ENCODE measurements at places on chromosomes 16 and 17.

GRCh38 chr17:48413613-48414405, 16.2 kb downstream of the SKAP1 start:
- DNase-seq: no peak

- no peak for DNase-seq
Observed at GRCh38 chr17:43619705-43620104, 42.0 kb downstream of the MEOX1 start.

DNA sequence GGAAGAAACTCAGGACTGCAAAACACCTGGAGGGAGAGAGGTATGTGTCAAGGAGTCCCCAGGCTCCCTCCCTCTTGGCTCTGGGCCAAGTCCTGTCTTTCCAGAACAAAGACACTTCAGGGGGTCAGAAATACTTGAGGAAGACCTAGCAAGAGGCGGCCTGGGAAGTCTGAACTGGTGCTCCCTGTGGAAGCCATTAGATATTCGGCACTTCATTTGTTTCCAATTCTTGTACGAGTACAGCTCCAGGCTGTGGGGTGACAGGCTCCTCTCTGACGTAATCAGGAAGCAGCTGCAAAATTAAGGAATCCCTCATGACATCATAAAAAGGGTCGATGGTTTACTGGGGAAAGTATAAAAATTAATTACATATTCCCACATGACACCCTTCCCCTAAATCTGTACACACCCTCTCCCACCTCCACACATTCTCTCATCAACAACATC, 108.7 kb downstream of the SMG6 start:
- DNase-seq: no peak

DNA sequence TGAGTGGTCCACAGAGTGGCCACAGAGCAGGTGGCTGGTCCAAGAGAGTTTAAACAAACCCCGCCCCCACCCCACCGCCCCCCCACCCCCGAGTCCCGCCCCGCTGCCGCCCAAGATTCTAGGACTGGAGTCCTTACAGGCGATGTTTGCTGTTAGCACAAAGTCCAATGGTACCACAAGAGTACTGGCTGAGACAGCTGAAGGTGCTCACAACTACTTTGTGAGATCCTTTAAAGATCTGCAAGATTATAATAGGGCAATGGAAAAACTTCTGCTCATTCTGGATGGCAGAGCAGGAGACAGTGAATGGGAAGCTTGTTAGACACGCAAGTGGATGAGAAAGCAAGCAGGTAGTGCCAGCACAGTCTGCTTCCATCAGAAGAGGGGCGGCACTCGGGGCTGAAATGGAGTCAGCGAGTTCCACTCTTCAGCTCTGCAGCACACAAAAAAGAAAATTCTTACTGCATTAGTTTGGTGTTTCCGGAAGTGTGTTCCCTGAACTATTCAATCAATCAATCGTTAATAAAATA, 4.7 kb upstream of the TEKT3 start:
- DNase-seq: no peak

GRCh38 chr17:71980171-71980570, 140.6 kb upstream of the SOX9 start:
- no peak for DNase-seq

DNA sequence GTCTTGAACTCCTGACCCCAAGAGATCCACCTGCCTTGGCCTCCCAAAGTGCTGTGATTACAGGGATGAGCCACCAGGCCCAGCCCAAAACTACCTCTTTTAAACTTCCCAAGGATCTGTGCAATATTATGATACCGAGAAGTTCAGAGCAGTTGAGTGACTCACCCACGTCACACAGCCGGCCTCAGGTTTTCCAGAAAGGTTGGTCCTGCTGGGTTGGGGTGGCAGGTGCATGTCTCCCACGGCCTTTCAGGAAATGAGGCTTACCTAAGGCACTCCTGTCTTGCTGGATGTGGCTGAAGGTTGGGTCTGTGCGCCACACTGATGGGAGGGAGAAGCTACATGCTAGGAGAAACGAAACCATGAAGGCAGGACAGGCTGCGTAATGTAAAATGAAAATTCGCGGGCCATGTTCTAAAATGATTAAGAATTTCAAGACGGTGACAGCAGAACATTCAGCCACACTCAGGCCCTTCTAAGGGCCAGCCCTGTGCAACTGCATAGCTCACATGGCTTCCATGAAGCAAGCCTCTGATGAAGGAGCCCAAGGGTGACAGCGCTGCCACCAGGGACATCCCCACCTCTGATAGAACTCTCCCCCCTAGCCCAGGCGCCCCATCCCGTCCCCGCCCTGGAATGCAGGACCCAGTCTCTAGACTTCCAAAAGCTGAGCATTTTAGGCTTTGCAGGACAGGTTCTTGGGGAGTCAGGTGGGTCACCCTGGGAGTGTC, 6.6 kb upstream of the GLIS2 start:
- DNase-seq: no peak

GRCh38 chr16:872436-873242, 72.1 kb upstream of the GNG13 start:
- no peak for DNase-seq

GRCh38 chr16:17134586-17134985, 336.2 kb downstream of the XYLT1 start:
- DNase-seq: no peak

- no peak for DNase-seq
Observed at GRCh38 chr16:67163164-67163998, 1.2 kb upstream of the HSF4 start.

- peak; percentile 34 for DNase-seq
Observed at GRCh38 chr17:72136692-72137091, 15.9 kb downstream of the SOX9 start.

GRCh38 chr17:45848405-45848804, 3.7 kb downstream of the SPPL2C start:
- no peak for DNase-seq

- DNase-seq: no peak
Observed at GRCh38 chr16:57042157-57043111, 49.9 kb upstream of the CPNE2 start.

DNA sequence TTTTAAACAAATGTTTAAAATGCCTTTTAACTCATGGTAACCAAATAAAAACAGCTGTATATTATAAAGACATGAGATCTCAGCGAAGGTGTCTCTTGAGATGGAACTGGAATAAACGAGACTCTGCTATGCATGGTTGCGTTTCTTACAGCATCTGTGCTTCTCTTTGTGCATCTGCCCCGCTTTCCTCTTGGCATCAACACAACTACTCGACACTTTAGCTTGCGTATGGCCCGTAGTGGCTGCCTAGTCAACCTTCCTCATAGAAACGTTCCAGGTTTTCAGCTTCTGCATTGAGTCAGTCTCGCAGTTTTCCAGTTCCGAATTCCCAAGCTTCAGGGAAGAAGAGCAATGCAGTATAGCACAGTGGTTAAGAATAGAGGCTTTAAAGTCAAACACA, 214.9 kb downstream of the CEP112 start:
- no peak for DNase-seq

GRCh38 chr17:39177256-39177655, 11.3 kb upstream of the ARL5C start:
- no peak for DNase-seq

GRCh38 chr16:86789621-86790051, 211.3 kb downstream of the FOXL1 start:
- peak; percentile 78 for DNase-seq

All from AG20443 (cell line).